ENCODE measurements at places on chromosomes 2 and 18. TPM values are rescaled to one million over a fixed set of nuclear protein-coding genes. Genes with fewer than 3 reads are reported as not detected.
A peak's percentile ranks its signal among the peaks of the same experiment; 100 is the strongest.

DNA sequence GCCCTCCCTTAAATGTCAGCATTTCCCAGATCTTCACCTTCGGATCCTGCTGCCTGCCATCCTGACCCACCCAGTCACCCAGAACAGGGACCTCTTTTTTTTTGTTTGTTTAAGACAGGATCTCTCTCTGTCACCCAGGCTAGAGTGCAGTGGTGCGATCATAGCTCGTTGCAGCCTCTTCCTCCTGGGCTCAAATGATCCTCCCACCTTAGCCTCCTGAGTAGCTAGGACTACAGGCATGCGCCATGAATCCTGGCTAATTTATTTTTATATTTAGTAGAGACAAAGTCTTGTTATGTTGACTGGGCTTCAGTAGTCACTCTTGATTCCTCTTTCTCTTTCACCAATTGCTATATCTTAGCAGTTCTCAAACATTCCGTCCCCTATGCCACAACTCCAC is 39.0 kb downstream of the INSIG2 start:
- H3K4me3 ChIP-seq: no peak overlapping the region
- H3K27ac ChIP-seq: no peak overlapping the region
- H3K36me3 ChIP-seq: no peaks in the 10 kb centered on the region
- no peaks in the 10 kb centered on the region for H3K27me3 ChIP-seq
- peaks cover 4% of the 10 kb centered on the region for H3K4me1 ChIP-seq

GRCh38 chr2:28199995-28200679 is 192.5 kb upstream of the FOSL2 start:
- H3K27ac ChIP-seq: no peak overlapping the region
- DNase-seq: no peak
- no peaks in the 10 kb centered on the region for H3K27me3 ChIP-seq
- peaks cover 2% of the 10 kb centered on the region for H3K36me3 ChIP-seq

DNA sequence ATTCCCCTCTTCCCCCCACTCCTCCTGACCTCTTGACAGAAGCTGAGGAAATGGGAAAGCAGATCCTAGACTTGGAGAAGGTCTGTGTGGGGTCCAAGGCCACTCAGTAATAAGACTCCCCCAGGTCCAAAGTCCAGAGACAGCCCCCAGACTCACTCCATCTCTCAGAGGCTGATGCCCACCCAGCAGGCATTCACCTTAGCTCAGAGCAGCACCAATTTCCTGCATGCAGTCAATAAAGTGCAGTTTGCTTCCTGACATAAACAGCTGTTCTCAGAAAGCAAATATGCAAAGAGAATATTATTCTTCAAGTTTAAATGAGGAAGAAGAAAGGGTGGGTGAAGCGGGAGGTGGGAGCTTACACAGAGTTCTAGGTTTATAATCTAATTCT is 84.1 kb upstream of the RTN4 start:
- peak overlapping the region; percentile 80 for H3K27ac ChIP-seq
- no peaks in the 10 kb centered on the region for H3K27me3 ChIP-seq
- peaks cover 28% of the 10 kb centered on the region for H3K4me1 ChIP-seq
- peak overlapping the region; percentile 54 for H3K4me3 ChIP-seq
- DNase-seq: peak; percentile 21

The EFR3B gene
- not detected for total RNA-seq

The ALPI gene
- not detected for total RNA-seq

The SCYGR5 gene
- not detected for total RNA-seq

- DNase-seq: no peak
- peaks cover 13% of the 10 kb centered on the region for H3K4me1 ChIP-seq
- H3K27me3 ChIP-seq: no peaks in the 10 kb centered on the region
- H3K36me3 ChIP-seq: peaks cover 19% of the 10 kb centered on the region
- H3K4me3 ChIP-seq: no peak overlapping the region
Observed at GRCh38 chr18:46109386-46109785, 5.2 kb downstream of the HAUS1 start.

DNA sequence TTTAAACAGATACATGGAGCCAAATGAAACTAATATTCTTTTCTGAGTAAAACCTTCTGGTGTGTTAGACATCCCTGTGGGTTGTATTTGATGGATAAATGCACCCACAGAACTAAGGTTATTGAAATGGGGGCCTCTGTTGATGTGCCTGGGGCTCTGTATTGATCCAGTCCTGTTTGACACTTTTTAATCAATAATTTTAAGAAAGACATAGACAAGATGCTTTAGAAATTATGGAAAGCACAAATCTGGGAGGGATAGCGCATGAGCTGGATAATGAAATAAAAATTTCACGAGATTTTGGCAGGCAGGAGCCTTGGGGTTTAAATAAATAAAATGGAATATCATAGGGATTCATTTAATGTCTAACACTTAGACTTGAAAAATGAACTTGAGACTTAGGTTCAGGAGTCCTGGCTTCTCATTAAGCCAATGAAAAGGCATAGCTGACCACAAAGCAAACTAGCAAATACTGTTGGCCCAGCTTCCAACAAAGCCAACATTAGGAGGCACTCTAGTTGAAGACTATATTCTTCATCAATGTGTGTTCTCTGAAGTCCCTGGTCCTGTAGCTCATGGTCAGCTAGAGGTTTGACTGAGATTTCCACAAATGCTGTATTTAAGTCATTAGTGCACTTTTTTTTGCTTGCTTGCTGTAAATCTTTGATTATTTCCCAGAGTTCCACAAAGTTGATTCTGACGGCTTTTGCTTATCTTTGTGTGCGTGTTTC is 64.2 kb upstream of the SH3RF3 start:
- no peak for DNase-seq
- H3K27ac ChIP-seq: no peak overlapping the region
- H3K36me3 ChIP-seq: no peaks in the 10 kb centered on the region
- H3K4me3 ChIP-seq: no peak overlapping the region
- peaks cover 21% of the 10 kb centered on the region for H3K4me1 ChIP-seq
